ENCODE measurements at places on chromosomes 2 and 18.

GRCh38 chr18:24543795-24544498 lies 83.5 kb downstream of the HRH4 start:
- no peak for DNase-seq

GRCh38 chr2:120991441-120991840 lies 255.8 kb downstream of the GLI2 start:
- DNase-seq: no peak

DNA sequence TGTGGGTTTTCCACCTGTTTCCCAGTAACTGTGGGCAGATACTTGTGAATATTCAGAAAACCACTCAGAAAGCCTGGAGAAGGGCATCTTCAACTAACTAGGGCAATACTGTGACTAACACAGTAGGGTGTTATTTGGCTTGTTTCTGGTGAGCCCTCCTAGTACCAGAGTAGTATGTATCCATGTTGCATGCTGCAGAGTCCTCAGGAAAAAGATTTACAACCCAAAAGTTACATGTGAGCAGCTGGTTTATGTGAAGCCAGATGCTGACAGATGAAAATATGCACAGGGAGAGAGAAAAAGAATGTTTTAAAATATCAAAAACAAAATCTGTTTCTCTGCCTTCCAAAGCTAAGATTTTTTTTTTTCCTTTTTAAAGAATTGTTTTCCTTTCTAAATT lies 333.2 kb upstream of the UBE2E3 start:
- no peak for DNase-seq

DNA sequence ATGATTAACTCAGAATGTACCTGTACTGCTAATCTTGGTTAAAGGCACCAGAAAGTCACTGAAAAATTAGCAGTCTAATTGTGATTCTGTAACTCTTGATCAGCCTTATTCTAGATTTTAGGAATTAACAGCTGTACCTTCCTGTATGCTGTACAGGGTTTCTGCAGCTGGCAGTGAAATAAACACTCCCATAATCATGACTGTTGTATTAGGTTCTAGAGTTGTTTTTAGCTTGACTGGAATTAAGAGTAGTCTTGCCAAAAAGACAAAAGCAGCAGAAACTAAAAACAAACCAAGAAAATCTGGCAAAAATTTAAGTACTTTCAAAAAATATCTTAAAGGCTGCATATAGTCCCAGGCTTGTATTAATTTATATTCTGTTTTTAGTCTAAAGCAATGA lies 103.5 kb downstream of the SOS1 start:
- no peak for DNase-seq

- no peak for DNase-seq
Observed at GRCh38 chr2:217836901-217837491, 165.8 kb downstream of the TNS1 start.

GRCh38 chr2:219124381-219125110 lies 36.1 kb downstream of the NHEJ1 start:
- no peak for DNase-seq

DNA sequence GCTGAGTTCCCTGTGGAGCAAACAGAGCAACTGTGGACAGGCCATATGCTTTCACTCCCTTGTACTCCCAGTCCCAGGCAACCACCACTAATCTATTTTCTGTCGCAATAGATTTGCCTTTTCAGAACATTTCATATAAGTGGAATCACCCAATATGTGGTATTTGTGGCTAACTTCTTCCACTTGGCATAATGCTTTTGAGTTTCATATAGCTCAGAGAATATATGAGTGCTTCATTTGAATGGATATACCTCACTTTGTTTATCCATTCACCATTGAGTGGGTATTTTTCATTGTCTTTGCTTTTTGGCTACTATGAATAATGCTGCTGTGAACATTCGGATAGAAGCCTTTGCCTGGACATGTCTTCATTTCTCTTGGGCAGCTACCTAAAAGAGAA lies 151.9 kb downstream of the CERS6 start:
- DNase-seq: peak; percentile 39

DNA sequence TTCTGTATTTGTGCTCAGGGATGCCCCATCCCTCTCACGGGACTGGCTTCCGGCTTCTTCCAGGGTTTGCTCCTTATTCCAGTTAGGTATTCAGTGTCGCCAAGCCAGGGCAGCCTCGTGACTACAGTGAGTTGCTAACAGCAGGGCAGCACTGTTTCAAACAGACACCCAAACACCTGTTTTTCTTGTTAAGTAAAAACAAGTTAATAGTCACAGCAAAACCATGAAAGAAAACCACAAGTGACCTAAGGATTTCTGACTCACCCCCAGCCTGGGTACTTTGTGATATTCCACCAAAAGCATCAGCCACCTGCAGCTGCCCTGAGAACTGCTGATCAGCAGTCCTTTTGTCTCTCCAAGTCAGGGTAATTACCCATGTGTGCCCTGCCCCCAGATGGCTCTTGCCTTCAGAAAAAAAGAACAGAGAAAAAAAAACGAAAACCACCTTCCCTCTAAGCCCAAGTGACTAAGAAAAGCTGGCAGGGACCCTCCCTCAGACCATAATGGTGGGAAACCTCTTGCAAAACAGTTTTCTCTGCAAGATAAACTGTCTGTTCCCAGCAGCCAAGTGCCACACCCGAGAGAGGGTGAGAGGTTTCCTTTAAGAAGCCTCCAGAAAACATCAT lies 178.2 kb downstream of the ANAPC1 start:
- peak; percentile 12 for DNase-seq

GRCh38 chr2:237164474-237165042 lies 78.9 kb downstream of the COPS8 start:
- no peak for DNase-seq

- no peak for DNase-seq
Observed at GRCh38 chr2:216549926-216550690, 51.5 kb downstream of the RPL37A start.

- no peak for DNase-seq
Observed at GRCh38 chr2:42767080-42767898, 3.4 kb upstream of the OXER1 start.

GRCh38 chr2:119694845-119695521 lies 16.0 kb downstream of the TMEM177 start:
- DNase-seq: peak; percentile 9
